ENCODE measurements at places on chromosomes 7 and 10.

DNA sequence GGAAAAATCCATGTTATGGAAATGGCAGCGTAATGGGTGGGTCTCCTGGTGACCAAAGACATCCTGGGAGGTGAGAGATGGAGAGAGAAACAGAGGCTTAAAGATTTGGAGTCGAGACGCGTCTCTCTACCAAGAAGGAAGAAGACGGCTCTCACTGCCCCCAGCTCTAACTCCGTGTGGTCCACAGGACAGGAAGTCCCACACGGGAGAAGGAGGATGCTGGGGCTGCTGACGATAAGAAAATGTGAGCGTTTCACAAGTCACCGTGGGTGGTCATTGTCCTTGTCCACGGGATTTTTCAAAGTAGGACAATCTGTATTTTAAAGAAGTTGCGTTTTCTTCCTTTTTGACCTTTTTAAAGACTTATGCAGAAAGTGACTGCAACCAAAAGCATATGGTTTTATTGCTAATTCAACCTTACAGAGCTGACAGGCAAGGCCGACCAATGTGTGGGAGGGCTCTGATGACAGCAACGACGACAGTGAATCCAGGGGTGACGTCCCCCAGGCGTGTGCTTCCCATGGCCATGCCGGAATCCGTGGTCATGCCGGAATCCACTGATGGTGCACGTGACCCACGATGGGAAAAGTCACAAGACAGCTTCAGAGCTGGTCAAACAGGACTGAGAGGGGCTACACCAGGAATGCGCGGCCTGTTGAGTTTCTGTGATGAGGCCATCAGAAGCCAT lies 341.2 kb downstream of the PTPRN2 start:
- no peak for DNase-seq

DNA sequence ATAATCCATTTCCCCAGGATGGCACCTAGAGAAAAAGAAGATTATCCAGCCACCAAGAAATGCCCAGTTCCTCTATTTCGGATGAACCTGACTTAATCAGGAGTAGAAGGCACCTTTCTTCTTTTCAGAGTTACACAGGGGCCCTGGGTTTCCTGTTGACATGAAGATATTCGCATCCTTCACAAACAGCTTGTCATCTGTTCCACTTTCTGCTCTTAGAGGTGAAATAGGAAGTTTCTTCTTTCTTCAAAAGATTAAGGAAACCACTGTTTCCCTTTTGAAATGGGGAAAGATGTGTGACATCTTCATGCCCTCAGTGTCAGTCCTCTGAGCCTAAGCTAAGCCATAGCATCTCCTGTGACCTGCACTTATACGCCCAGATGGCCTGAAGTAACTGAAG lies 39.1 kb upstream of the RAB18 start:
- DNase-seq, result no peak

DNA sequence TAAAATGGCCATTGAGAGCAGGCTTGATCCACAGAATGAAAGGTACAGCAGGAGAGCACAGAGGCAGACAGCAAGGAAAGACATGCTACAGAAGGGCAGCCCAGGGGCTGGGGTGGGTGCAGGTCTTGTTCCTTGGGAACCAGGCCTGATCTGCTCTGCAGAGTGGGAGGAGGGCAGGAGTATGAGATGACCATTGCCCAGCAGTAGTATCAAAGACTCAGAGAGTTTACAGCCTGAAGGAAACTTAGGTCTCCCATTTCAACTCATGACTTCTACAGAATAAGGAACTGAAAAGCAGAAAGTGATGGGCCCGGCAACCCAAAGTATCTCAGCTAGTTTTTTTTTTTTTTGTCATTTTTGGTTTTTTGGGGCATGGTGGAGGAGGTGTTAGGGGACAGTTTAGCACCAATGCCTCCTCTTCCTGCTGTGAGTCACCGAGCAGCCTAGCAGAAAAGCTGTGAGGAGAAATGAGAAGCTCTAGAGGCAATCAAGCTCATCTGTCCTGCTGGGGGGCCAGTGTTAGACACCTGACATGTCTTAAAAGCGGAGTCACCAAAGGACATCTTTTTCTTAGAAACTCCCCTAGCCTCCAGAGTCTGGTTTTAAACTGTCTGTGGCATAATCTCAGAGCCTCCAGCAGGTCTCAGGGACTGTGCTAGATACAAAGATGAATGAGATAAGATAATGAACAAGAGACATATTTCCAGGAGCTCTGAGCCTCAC lies 34.3 kb upstream of the HERPUD2 start:
- no peak for DNase-seq

GRCh38 chr7:4235596-4235995 lies 446.5 kb upstream of the FOXK1 start:
- DNase-seq, result no peak

GRCh38 chr7:69254643-69255042 lies 343.6 kb upstream of the AUTS2 start:
- no peak for DNase-seq
